ENCODE measurements at places on chromosomes 1 and 21. TPM values are rescaled to one million over a fixed set of nuclear protein-coding genes. Genes with fewer than 3 reads are reported as not detected.

DNA sequence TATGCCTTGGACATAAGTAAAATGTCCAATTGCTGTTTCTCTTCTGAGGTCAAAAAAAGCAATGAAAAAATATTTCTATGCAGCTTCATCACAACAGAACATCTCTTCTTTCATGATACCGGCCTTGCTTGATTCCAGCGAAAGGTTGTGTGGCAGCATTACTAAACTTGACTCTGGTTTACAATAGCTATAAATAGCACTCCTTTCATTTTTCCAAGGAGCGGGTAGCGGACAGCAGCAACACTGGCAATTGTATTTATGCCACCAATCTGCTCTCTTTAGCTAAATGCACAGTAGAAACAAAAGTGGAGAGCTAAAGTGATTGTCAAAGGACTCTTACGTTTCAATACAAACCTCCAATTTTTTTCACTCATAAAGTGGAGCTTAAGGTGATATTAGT lies 7.5 kb upstream of the DAB1 start:
- DNase-seq: no peak
- no peak overlapping the region for H3K27ac ChIP-seq
- no peaks in the 10 kb centered on the region for H3K4me1 ChIP-seq

DNA sequence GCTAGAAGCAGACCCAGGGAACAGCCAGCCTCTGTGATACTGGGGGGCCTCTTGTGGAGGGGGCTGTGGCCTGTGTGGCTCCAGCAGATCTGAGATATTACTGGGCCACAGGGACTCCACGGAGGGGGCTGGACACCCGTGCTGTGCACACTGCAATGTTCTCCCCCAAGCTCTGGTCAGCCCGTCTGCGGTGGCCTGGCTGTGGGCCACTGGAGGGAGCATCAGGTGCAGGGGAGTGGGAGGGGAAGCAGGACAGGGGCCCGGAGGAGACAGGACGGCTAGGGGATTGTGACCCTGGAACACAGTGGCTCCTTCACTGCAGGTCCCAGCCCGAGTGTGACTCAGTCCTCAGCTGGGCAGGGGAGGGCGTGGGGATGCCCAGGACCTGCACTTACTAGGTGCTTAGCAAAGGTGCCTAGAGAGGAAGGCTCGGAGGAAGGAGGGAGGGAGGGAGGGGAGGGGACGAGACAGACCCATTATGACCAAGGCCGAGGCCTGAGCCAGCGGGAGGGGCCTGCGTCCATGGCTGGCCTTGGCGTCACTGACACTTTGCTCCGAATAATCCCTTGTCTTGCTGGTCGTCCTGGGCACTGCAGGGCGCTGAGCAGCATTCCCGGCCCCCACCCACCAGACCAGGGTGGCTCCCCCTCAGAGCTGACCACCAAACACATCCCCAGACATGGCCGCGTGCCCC lies 44.2 kb downstream of the PRDM16 start:
- H3K27me3 ChIP-seq: no peaks in the 10 kb centered on the region
- no peak overlapping the region for H3K4me3 ChIP-seq
- DNase-seq: no peak
- H3K27ac ChIP-seq: no peak overlapping the region
- no peaks in the 10 kb centered on the region for H3K36me3 ChIP-seq

GRCh38 chr1:15188130-15188524 lies 34.6 kb downstream of the TMEM51 start:
- H3K4me1 ChIP-seq: no peaks in the 10 kb centered on the region
- H3K27ac ChIP-seq: no peak overlapping the region
- no peak for DNase-seq
- peaks cover 3% of the 10 kb centered on the region for H3K27me3 ChIP-seq
- H3K36me3 ChIP-seq: no peaks in the 10 kb centered on the region
- no peak overlapping the region for H3K4me3 ChIP-seq

DNA sequence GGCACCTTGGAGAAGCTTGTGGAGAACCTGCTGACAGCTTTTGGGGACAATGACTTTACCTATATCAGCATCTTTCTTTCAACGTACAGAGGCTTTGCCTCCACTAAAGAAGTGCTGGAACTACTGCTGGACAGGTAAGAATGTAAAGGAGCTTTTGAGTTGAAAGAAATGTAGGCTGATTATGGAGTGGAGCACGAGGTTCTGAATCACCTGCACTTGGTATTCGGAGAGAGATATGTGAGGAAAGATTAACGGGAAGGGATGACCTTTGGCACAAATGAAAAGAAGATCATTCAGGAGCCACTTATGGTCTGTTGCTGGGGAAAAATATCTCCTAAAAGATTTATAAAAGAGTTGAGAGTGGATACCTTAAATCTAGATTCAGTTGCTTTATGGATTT lies 42.7 kb downstream of the RGL1 start:
- H3K27me3 ChIP-seq: no peaks in the 10 kb centered on the region
- no peak overlapping the region for H3K4me3 ChIP-seq
- H3K4me1 ChIP-seq: peaks cover 11% of the 10 kb centered on the region
- H3K36me3 ChIP-seq: no peaks in the 10 kb centered on the region
- no peak for DNase-seq

The PLA2G2A gene
- total RNA-seq: not detected
